ENCODE measurements at places on chromosomes 3 and 15.
A peak's percentile ranks its signal among the peaks of the same experiment; 100 is the strongest.

GRCh38 chr15:58605931-58606530 is 143.5 kb downstream of the ADAM10 start:
- H3K4me3 ChIP-seq: no peak overlapping the region
- H3K27me3 ChIP-seq: no peaks in the 10 kb centered on the region
- peaks cover 39% of the 10 kb centered on the region for H3K36me3 ChIP-seq
- H3K4me1 ChIP-seq: peaks cover 45% of the 10 kb centered on the region
- no peak for DNase-seq

DNA sequence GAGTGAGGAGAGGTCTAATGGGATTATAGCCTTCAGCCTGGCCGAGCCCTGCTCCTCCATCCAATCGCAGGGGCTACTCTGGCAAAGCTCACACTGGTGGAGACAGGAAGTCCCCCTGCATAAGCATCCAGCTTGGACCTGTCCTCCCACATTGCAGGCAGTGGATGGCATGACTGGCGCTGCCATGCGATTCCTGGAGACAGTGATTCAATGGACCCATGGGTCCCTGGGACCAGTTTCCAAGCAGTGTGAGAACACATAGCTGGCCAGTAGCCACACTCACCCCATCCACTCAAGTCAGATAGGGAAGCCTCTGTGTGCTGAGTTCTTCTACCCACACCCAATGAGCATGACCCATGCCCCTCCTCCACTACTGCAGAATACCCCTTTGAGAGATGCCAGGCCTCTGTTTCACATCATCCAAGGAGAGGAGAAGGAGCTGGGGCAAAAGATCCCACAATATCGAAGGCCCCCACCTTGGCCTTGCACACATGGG is 18.1 kb upstream of the POC1A start:
- no peaks in the 10 kb centered on the region for H3K36me3 ChIP-seq
- peaks cover 23% of the 10 kb centered on the region for H3K4me1 ChIP-seq
- H3K27me3 ChIP-seq: no peaks in the 10 kb centered on the region
- no peak overlapping the region for H3K27ac ChIP-seq
- H3K4me3 ChIP-seq: no peak overlapping the region

DNA sequence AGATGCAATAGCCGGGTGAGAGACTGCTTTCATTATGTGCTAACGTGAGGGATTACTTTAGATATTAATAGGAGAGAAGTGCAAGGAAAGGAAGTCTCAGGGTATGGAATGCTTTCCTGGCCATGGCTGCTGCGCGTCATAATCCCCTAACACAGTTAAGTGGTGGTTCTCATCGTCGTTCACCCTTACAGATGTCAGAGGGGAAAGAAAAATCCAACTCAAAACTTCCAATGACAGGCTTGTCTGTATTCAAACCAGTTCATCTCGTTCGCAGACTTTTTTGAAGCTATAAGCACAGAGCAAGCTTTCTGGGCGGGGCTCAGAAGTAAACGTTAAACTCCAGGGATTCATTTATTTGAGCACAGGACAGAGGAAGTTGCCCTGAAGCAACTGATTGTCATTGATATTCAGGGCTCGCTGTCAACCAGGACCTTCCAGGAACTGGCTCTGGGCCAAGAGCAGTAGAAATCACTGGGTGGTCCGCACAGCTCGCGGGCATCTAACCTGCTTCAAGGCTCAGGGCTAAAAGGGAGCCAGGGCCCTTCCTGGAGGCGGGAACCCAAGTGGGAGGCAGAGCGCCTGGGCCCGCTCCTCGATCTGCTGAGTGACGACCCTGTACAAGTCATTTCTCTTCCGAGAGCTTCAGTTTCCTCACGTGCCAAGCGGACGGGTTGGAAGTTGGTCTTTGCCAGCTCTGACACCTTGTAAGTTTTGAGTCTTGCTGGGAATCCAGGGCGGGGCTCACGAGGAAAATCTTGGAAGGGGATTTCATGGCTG is 1.1 kb upstream of the LPP start:
- DNase-seq: peak; percentile 60
- H3K27ac ChIP-seq: peak overlapping the region; percentile 78
- H3K27me3 ChIP-seq: no peaks in the 10 kb centered on the region
- 0 out of 2 replicates have a peak, but pooled peaks cover 3% of the 10 kb centered on the region for H3K36me3 ChIP-seq

- H3K27me3 ChIP-seq: no peaks in the 10 kb centered on the region
- 0 out of 2 replicates have a peak, but pooled peaks cover 5% of the 10 kb centered on the region for H3K36me3 ChIP-seq
- H3K4me3 ChIP-seq: no peak overlapping the region
- DNase-seq: no peak
- H3K27ac ChIP-seq: no peak overlapping the region
These were observed 41.7 kb upstream of the SEC22A start for GRCh38 chr3:123159926-123160635.

GRCh38 chr15:71329497-71330260 is 214.4 kb downstream of the THSD4 start:
- DNase-seq: peak; percentile 75
- peaks cover 3% of the 10 kb centered on the region for H3K36me3 ChIP-seq
- peaks cover 38% of the 10 kb centered on the region for H3K4me1 ChIP-seq
- no peaks in the 10 kb centered on the region for H3K27me3 ChIP-seq
- no peak overlapping the region for H3K4me3 ChIP-seq
- H3K27ac ChIP-seq: peak overlapping the region; percentile 34

DNA sequence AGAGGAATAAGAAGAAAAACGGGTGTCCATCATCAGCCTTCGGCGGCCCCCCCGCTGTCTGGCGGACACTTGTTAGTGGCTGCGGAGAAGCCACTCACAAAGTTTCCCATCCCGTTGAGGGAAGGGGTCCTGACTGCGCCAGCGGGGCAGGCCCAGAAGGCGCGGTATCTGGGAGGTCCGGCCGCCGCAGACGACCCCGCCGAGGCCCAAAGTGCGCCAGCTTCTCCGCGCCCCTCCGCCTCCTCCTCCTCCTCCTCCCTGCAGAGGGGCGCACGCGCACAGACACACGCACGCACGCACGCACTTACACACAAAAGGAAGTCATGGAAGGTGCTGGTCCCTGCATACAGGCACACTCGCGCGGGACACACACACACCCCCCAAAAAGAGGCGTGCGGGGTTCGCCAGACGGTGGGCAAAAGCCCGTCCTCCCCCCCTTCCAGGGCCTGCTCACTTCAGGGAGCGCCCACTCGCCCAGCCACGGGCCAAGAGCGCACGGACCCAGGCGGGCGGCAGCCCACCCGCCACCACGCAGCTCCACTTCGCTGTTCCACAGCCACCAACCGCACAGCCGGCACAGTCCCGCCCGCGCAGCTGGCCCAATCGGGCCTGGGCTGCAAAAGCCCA is 18.0 kb downstream of the ZNF148 start:
- no peaks in the 10 kb centered on the region for H3K4me1 ChIP-seq
- no peaks in the 10 kb centered on the region for H3K27me3 ChIP-seq
- DNase-seq: no peak
- no peaks in the 10 kb centered on the region for H3K36me3 ChIP-seq
- no peak overlapping the region for H3K27ac ChIP-seq

GRCh38 chr15:30921106-30921505 is 17.4 kb downstream of the FAN1 start:
- H3K4me1 ChIP-seq: no peaks in the 10 kb centered on the region
- H3K36me3 ChIP-seq: no peaks in the 10 kb centered on the region
- H3K27me3 ChIP-seq: no peaks in the 10 kb centered on the region
- H3K27ac ChIP-seq: no peak overlapping the region
- DNase-seq: no peak

DNA sequence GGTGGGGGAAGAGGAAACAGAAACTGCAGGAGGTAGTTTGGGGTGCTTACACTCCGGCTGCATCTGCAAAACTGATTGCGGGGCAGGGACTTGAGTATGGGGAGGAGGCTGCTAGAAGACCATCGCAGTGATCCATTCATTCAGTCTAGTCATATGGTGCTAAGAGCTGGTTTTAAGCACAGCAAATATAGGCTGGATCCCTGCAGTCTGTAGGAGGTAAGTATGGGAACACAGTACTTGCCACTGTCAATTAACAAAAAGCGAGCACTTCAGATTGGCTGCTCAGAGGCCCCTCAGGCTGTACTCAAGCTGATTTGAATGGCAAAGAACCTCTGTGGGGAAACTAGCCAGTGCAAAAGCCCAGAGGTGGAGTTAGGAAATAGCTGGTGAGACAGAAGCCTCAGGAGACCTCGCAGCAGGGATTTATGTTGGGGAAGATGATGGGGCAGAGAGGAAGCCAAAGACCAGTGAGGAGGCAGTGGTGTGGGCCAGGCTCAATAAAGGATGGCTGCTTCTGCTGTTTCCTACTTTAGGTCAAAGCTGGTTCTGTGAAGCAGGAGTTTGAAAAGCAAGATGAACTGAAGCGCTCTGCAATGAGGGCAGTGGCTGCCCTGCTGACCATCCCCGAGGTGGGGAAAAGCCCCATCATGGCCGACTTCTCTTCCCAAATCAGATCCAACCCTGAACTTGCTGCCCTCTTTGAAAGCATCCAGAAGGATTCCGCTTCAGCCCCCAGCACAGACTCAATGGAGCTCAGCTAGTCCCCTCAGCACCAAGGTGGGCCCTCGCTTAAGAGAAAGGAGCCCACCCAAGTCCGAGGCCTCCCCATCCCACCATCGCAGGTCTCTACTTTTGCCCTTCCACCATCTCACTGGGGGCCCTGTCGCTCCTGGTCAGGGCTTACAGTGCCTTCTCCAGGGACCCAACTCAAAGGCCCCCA is 7.9 kb downstream of the RPL32 start:
- no peak overlapping the region for H3K4me3 ChIP-seq
- H3K27ac ChIP-seq: no peak overlapping the region
- H3K27me3 ChIP-seq: no peaks in the 10 kb centered on the region
- H3K4me1 ChIP-seq: peaks cover 18% of the 10 kb centered on the region
- no peak for DNase-seq

GRCh38 chr3:183644244-183644643 is 8.8 kb downstream of the KLHL24 start:
- no peaks in the 10 kb centered on the region for H3K4me1 ChIP-seq
- no peak overlapping the region for H3K4me3 ChIP-seq
- H3K27ac ChIP-seq: no peak overlapping the region
- no peaks in the 10 kb centered on the region for H3K36me3 ChIP-seq

- H3K27ac ChIP-seq: no peak overlapping the region
- H3K27me3 ChIP-seq: no peaks in the 10 kb centered on the region
- no peak for DNase-seq
- H3K36me3 ChIP-seq: no peaks in the 10 kb centered on the region
- no peak overlapping the region for H3K4me3 ChIP-seq
- H3K4me1 ChIP-seq: peaks cover 7% of the 10 kb centered on the region
These were observed 8.8 kb upstream of the ANKDD1A start for GRCh38 chr15:64902863-64903262.

DNA sequence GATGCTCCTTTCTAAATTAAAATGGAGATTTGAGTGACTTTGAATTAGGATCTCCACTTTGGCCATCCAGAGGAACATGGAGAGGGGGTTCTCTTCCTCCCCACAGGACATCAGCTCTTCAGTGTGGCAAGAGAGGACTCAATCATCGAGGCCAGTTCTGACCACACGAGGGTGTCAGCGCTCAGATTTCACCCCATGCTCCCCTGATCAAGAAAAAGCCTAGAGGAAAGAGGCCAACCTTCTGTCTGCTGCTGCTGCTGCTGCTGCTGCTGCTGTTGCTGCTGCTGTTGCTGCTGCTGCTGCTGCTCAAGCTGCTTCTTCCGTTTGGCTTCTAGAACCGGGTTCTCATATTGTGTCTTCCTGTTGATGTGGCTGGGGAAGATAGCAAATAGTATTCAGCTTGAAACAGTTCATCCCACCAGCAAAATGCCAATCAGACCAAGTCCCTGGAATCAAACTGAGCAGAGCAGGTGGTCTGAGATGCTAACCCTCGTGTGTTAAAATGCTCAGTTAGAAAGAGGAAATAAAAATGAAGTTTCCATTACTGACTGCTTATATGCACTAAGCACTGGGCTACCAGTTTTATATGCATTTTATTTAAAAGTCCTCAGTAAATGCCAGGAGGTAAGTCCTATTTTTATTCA is 599.0 kb downstream of the MAGI1 start:
- no peaks in the 10 kb centered on the region for H3K4me1 ChIP-seq
- H3K27me3 ChIP-seq: no peaks in the 10 kb centered on the region
- H3K27ac ChIP-seq: no peak overlapping the region
- H3K36me3 ChIP-seq: no peaks in the 10 kb centered on the region

- H3K27me3 ChIP-seq: no peaks in the 10 kb centered on the region
- no peak for DNase-seq
- no peaks in the 10 kb centered on the region for H3K4me1 ChIP-seq
- H3K27ac ChIP-seq: no peak overlapping the region
These were observed 63.9 kb downstream of the TRPC1 start for GRCh38 chr3:142787719-142788118.

DNA sequence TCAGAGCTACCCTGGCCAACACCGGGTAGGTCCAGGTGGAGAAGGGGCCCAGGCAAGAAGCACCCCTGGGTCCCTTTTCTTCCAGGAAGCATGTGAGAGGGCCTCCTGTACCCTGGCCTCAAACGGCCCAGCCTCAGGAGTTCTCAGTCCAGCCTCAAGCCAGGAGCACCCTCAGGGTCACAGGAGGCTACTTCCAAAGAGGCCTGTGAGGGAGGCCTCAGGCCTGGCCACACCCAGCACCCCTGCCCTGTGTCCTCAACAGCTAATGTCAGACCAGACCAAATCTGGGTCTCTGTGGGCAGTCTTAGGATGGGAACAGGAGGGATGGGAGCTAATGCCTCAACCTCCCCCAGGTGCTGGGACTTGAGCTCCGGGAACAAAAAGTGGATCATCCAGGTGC is 23.5 kb downstream of the PTH1R start:
- H3K27me3 ChIP-seq: no peaks in the 10 kb centered on the region
- no peaks in the 10 kb centered on the region for H3K36me3 ChIP-seq
- no peak overlapping the region for H3K4me3 ChIP-seq
- no peak for DNase-seq

DNA sequence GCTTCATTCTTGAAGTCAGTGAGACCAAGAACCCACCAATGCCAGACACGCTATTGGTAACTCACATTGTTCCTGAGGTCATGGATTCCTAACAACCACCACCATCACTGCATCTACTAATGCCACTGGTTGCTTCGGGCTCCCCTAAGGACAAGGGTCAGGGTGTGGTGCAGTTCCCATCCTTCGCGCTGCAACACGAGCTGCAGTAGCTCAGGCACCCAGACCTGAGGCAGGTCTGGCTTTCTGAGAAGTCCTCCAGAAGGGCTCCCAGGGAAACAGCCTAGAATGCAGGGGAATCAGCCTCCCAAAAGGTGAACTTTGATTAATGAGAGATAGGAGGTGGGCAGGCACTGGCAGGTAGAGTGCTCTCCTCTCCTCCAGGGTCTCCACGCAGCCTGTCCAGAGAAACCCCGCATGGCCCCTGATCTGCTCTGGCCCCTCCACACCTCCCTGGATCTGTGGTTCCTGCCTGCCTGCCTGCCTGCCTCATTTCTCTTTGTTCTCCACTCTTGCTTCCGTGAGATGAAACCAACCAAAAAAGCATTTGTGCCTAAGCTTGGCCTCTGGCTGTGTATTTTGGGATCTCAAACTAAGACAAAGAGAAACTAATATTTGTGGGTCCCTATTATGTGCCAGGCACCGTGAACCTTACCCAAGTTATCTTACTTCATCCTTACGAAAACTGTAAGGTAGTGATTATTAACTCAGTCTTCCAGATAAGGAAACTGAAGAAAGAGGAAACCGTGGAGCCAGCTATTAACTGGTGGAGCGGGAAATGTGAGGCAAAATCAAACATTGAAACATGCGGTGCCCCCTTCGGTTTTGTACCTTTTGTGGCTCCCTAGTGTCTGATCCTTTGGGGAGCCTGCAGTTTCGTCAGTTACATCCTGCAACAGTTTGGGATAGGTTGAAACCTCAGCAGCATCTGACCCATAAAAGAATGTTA is 43.9 kb upstream of the USP3 start:
- no peak overlapping the region for H3K27ac ChIP-seq
- DNase-seq: no peak
- H3K36me3 ChIP-seq: no peaks in the 10 kb centered on the region
- peaks cover 18% of the 10 kb centered on the region for H3K4me1 ChIP-seq

GRCh38 chr15:40277471-40277870 is 5.4 kb downstream of the ANKRD63 start:
- H3K27ac ChIP-seq: no peak overlapping the region
- DNase-seq: no peak
- H3K27me3 ChIP-seq: no peaks in the 10 kb centered on the region
- no peaks in the 10 kb centered on the region for H3K36me3 ChIP-seq
- no peak overlapping the region for H3K4me3 ChIP-seq

All from PC-9 (cell line).